Osteoblast (primary cell): ENCODE measurements at places on chromosomes 16 and 17. TPM values are rescaled to one million over a fixed set of nuclear protein-coding genes. Genes with fewer than 3 reads are reported as not detected.

The CCL4 gene
- total RNA-seq, result 0.36 TPM in 1 of 2 replicates, not detected in the other

The NPIPA7 gene
- 0.59 TPM in 1 of 2 replicates, not detected in the other for total RNA-seq

The C16orf96 gene
- under 0.01 TPM in 1 of 2 replicates, not detected in the other for total RNA-seq

The COIL gene
- 11.2 and 11.9 TPM in 2 replicates for total RNA-seq

The HEATR9 gene
- total RNA-seq, result not detected in 2 replicates

The WDR45B gene
- total RNA-seq, result 66.2 and 66.3 TPM in 2 replicates

The GPRC5C gene
- total RNA-seq, result 2.9 and 6.8 TPM in 2 replicates

DNA sequence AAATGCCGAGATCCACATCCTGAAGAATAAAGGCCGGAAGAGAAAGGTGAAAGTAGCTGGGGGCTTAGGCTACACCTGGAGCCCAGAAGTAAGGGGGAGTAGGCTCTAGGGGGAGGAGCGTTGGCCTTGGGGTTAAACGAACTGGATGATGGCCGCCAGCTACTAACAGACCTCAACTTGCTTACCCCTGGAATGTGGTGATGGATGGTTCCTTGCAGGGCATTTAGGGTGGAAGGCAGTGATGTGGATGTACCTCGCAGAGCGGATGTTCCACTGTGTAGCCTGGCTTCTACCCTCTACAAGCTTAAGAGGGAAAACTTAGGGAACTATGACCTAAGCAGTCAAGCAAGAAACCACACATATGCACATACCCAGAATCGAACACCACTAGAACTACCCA, 2.3 kb upstream of the MAZ start:
- H3K4me1 ChIP-seq, result peaks cover 18% of the 10 kb centered on the region
- no peaks in the 10 kb centered on the region for H3K27me3 ChIP-seq
- H3K36me3 ChIP-seq, result peaks cover 43% of the 10 kb centered on the region
- H3K27ac ChIP-seq, result no peak overlapping the region
- H3K4me3 ChIP-seq, result no peak overlapping the region

DNA sequence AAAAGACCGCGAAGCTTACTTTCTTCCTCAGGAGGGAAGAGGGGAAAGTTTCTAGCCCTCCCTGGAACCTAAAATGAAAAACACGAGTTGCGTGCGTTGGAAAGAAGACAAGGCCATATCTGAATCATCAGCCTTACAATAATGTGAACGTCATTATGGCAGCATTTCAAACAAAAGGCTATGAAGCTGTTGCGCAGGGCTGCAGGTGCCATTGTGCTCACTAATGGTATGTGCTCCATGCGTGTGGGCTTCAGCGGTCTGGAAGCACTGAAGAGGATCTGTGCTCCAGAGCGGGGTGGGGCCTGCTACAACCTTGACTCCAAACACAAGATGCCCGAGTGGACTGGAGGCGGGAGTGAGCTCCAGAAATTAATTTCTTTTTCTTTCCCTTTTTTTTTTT, 12.1 kb upstream of the CYB5B start:
- no peak overlapping the region for H3K27ac ChIP-seq
- no peaks in the 10 kb centered on the region for H3K27me3 ChIP-seq
- peak; percentile 83 for DNase-seq
- H3K4me3 ChIP-seq, result no peak overlapping the region

DNA sequence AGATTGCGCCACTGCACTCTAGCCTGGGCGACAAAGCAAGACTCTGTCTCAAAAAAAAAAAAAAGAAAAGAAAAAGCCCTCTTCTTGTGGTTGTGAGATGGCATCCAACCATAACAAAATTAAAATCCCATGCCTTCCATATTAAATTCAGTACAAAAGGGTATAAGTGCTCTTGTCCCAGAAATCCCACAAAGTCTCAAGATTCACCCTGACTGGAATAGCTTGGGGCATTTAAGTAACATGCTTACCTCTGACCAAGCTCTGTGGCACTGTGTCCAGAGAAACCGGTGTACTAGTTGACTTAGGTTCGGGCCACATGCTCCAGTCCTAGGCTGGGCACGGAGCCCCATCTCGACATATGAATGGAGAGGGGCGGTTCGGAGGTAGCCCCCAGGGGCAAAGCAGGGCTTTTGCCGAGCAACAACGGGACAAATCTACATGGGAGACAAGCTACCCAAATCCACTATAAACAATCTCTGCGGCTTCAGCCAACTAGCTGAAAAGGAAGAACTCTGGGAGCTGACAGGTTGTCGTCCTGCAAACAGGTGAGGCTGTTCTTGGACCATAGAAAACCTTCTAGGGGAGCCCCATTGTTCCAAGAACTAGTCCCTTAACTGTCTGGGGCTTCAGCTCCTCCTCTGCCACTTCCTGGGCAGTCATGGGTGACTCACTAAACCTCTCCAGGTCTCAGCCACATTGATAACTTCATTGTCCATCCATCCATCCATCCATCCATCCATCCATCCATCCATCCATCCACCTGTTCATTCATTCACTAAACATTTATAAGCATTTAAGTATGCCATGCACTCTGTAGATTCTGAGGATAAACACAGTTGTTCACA, 10.3 kb upstream of the IL4R start:
- H3K36me3 ChIP-seq, result no peaks in the 10 kb centered on the region
- H3K27me3 ChIP-seq, result no peaks in the 10 kb centered on the region
- no peak overlapping the region for H3K27ac ChIP-seq
- H3K4me1 ChIP-seq, result peaks cover 6% of the 10 kb centered on the region
- no peak for DNase-seq
- H3K4me3 ChIP-seq, result no peak overlapping the region

GRCh38 chr17:27545562-27546229, 85.3 kb upstream of the LGALS9 start:
- no peak overlapping the region for H3K27ac ChIP-seq
- H3K4me1 ChIP-seq, result peaks cover 21% of the 10 kb centered on the region
- no peak overlapping the region for H3K4me3 ChIP-seq
- DNase-seq, result no peak
- no peaks in the 10 kb centered on the region for H3K36me3 ChIP-seq

GRCh38 chr16:85281181-85281580, 168.9 kb upstream of the CIBAR2 start:
- no peak overlapping the region for H3K27ac ChIP-seq
- no peaks in the 10 kb centered on the region for H3K27me3 ChIP-seq
- H3K36me3 ChIP-seq, result no peaks in the 10 kb centered on the region
- no peak overlapping the region for H3K4me3 ChIP-seq
- no peak for DNase-seq

DNA sequence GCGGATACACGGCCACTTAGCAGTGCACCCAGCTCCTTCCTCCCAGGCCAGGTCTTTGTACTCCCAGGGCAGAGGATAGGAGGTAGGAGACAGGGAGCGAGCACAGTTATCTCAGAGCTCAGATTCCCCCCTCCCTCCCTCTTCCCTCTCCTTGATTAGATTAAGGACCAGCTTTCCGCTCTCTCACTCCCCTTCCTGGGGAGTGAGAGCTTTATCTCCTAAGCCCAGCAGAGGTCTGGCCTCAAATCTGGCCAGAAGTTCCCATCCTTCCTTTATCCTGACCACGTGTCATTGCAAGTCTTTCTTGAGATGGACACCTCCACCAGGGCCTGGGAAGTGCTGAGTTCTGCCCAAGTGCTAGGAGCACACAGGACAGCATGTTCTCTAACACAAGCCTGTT, 5.1 kb downstream of the ARL4D start:
- H3K36me3 ChIP-seq, result peaks cover 5% of the 10 kb centered on the region
- H3K4me3 ChIP-seq, result no peak overlapping the region
- no peak for DNase-seq
- no peak overlapping the region for H3K27ac ChIP-seq
- H3K4me1 ChIP-seq, result peaks cover 42% of the 10 kb centered on the region

- H3K27me3 ChIP-seq, result no peaks in the 10 kb centered on the region
- H3K4me1 ChIP-seq, result peaks cover 26% of the 10 kb centered on the region
- DNase-seq, result no peak
- no peak overlapping the region for H3K27ac ChIP-seq
- no peak overlapping the region for H3K4me3 ChIP-seq
- no peaks in the 10 kb centered on the region for H3K36me3 ChIP-seq
Measured at GRCh38 chr17:9839433-9839832, 13.7 kb downstream of the GLP2R start.

- H3K4me3 ChIP-seq, result no peak overlapping the region
- no peak overlapping the region for H3K27ac ChIP-seq
- peaks cover 23% of the 10 kb centered on the region for H3K4me1 ChIP-seq
- no peak for DNase-seq
Measured at GRCh38 chr16:50268352-50268751, 2.0 kb downstream of the ADCY7 start.

DNA sequence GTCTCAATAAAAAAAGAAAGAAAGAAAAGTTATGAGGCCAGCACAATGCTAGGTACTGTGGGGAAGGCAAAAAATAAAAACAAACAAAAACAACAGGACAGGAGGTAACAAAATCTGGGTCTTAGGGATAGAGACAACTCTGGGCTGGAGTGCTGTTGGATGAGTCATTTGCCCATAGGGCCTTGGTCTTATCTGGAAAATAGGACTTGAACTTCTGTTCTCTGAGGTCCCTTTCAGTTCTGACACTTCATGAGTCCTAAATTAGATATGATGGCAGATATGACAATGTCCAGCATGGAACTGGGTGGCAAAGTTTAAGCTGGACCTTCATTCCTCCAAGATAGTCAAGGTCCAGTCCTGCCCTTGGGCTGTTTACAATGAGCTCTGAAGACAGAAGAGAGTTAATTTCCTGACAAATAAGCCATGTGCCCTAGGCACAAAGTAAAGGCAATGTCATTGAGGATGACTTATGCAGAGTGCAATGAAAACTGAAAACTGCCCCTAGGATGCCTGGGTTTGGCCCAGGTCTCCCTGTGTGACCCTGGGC, 8.9 kb upstream of the HDAC5 start:
- DNase-seq, result no peak
- H3K36me3 ChIP-seq, result no peaks in the 10 kb centered on the region
- H3K4me3 ChIP-seq, result no peak overlapping the region
- peaks cover 2% of the 10 kb centered on the region for H3K4me1 ChIP-seq
- no peak overlapping the region for H3K27ac ChIP-seq

GRCh38 chr17:12406623-12407215, 259.0 kb upstream of the MYOCD start:
- no peaks in the 10 kb centered on the region for H3K36me3 ChIP-seq
- no peak overlapping the region for H3K27ac ChIP-seq
- no peak for DNase-seq
- no peak overlapping the region for H3K4me3 ChIP-seq
- no peaks in the 10 kb centered on the region for H3K27me3 ChIP-seq

GRCh38 chr17:44000141-44000860, 4.1 kb upstream of the NAGS start:
- H3K4me1 ChIP-seq, result peaks cover 23% of the 10 kb centered on the region
- H3K27me3 ChIP-seq, result peaks cover 10% of the 10 kb centered on the region
- no peak overlapping the region for H3K27ac ChIP-seq
- peak; percentile 30 for DNase-seq

DNA sequence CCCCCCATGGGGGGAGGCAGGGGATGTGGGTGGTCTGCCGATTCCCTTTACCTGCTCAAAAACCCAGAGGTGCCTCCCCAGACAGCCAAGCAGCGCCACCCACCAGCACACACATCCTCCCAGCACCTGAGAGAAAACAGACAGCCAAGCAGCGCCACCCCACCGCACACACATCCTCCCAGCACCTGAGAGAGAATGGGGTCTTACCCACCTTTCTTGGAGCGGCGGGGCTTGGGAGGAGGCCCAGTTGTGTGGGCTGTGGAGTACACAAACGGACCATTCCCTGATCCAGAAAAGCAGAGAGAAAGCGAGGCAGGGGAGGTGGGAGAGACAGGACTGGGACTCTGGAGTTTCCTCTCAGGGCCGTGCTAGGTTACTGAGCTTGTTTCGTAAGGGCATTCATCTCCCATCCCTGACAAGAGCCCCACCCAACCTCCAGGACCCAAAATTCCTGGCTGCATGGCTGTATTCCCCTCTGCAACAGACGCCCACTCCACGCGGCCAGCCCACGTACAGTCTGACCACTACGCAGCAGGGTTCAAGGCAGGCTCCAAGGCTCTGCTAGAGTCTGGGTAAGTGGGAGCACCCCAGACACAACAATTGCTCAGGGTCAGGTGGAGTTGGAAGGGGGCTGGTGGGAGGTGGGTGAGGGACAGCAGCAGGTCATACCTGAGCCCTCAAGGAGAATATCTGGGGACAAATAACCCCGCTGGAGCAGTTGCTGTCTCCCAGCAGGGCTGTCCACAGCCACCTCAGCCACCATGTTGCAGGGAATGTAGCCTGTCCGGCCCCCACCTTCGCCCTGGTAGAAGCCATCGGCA, 22.3 kb downstream of the TSPOAP1 start:
- no peaks in the 10 kb centered on the region for H3K4me1 ChIP-seq
- H3K27ac ChIP-seq, result no peak overlapping the region
- peak; percentile 81 for DNase-seq
- no peaks in the 10 kb centered on the region for H3K27me3 ChIP-seq

- peaks cover 12% of the 10 kb centered on the region for H3K27me3 ChIP-seq
- no peak overlapping the region for H3K4me3 ChIP-seq
- no peaks in the 10 kb centered on the region for H3K4me1 ChIP-seq
- no peak overlapping the region for H3K27ac ChIP-seq
Measured at GRCh38 chr17:4596636-4597380, 12.5 kb downstream of the SMTNL2 start.

DNA sequence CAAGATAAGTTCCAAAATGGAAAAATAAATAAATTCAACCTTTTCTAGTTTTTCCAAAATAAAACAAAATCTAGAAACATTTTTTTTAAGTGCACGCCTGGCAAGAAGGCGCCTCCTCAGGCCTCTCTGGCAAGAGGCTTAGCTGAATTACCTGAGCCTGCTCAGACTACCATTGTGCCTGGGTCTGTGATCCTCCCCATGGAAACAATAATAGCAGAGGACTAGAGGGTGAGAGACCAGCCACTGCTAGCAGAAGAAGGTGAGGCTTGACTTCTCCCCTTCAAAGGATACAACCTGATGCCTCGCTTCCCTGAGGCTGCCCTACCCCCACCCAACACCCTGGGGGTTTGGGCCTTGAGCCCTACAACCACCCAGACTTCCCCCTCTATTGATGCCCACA, 14.8 kb downstream of the TERB1 start:
- no peaks in the 10 kb centered on the region for H3K27me3 ChIP-seq
- no peak overlapping the region for H3K4me3 ChIP-seq
- no peak overlapping the region for H3K27ac ChIP-seq
- DNase-seq, result no peak
- no peaks in the 10 kb centered on the region for H3K4me1 ChIP-seq
- no peaks in the 10 kb centered on the region for H3K36me3 ChIP-seq

DNA sequence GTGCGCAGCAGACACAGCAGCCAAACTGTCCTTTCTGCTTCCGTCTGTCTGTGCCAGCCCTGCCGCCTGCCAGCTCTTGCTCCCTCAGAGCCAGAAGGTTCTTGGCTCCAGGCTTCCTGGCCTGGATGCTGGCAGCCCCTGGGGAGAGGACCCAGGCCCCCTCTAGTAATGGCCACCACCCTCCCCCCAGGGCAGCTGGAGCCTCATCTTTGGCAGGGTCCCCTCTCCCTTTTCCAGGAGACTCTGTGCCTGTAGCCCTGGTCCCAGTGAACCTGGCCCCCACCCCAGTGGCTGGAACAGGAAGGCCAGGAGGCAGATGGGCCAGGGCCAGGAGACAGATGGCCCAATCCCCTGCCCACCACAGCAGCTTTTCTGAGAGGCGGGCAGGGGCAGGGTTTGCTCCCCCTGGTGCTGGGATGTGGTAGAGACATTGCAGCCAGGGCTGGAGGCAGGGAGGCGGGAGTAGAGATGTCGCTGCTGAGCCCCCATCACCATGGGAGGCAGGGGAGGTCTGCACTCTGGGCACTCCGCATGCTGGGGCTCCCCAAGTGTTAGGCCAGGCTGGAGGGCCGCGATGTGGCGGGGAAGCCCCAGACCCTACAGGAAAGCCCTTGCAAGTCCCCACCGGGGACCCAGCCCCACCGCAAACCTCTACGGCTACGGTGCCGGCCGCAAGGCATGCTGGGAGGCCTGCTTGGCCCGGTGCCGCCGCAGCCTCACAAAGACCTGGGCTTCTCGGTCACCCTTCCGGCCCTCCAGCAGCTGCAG, 16.7 kb downstream of the UNC13D start:
- no peak overlapping the region for H3K27ac ChIP-seq
- H3K27me3 ChIP-seq, result no peaks in the 10 kb centered on the region
- H3K4me3 ChIP-seq, result peak overlapping the region; percentile 68
- H3K36me3 ChIP-seq, result no peaks in the 10 kb centered on the region
- peak; percentile 100 for DNase-seq
- peaks cover 15% of the 10 kb centered on the region for H3K4me1 ChIP-seq
